ENCODE measurements at places on chromosomes 6 and 20.

DNA sequence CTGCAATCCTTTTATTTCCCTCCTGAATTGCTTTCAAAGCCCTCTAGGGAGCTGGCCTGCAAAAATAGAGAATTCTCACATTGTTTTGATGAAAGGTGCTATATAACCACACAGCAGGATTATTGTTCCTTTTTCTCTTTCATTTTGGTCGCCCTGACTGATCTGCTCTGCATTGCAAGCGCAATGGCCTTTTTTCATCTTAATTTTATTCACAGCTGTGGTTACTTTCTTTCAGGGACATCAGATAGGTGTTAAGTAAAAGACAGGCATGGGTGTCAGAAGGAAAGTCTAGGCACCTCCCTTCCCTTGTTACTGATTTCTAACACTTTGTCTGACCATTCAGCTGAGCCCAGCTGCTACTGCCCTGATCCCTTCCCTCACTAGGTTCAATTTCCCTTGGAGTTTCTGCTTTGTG is 850.5 kb upstream of the MAP3K7 start:
- DNase-seq = no peak

- no peak for DNase-seq
Measured at GRCh38 chr6:155889410-155889809, 433.8 kb upstream of the NOX3 start.

- DNase-seq = no peak
Measured at GRCh38 chr6:107186047-107186446, 70.7 kb upstream of the BEND3 start.

GRCh38 chr6:141484711-141485110 is 648.0 kb upstream of the GJE1 start:
- DNase-seq = no peak

- no peak for DNase-seq
Measured at GRCh38 chr6:53432318-53433161, 83.8 kb upstream of the ELOVL5 start.

DNA sequence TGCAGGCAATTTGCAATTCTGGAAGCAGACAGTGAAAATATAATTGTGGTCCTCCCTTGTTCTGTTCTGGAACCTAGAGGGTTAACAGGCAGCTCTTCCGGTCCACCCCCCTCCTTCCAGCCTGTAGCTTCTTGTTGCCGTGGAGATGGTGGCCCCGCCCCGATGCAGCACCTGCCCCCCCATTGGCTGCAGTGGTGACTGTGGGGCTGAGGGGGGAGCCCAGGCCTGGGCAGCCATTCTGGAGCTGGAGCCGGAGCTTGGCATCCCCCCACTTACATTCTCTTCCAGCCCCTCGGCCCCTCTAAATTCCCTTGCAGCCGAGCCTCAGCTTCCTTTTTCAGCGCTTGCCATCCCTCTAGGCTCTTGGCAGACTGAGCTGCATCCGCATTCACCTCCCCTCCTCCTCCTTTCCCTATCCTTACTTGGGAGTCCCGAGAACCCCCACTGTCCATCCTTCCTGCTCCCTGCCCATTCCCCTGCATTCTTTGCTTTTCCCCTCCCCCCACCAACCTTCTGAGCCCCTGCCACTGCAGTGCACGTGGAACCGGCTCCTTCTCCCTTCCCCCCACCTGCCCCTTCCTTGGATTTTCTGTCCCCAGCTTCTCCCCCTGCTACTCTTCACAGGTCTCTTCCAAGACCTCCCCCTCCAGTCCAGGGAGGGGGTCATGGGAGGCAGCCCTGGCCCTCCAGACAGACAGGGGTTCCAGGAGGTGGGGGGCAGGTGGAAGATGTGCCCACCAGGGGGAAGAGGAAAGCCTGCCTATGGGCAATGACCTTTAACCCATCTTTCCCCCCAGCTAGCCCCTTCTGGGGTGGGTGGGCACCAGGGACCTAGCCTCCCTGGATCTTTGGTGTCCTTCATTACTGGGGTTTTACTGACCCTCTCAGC is 11.4 kb downstream of the SYNGAP1 start:
- peak; percentile 75 for DNase-seq
